Spleen (tissue), 13 donors: ENCODE measurements at places on chromosomes 3 and 15. TPM values are rescaled to one million over a fixed set of nuclear protein-coding genes. Genes with fewer than 3 reads are reported as not detected.

CTDSPL2 gene
- total RNA-seq: 48.7 TPM

GRCh38 chr3:43752905-43753304 lies 62.2 kb downstream of the ABHD5 start:
- H3K27me3 ChIP-seq: no peaks in the 10 kb centered on the region
- no peak overlapping the region for H3K4me3 ChIP-seq
- DNase-seq: no peak

DNA sequence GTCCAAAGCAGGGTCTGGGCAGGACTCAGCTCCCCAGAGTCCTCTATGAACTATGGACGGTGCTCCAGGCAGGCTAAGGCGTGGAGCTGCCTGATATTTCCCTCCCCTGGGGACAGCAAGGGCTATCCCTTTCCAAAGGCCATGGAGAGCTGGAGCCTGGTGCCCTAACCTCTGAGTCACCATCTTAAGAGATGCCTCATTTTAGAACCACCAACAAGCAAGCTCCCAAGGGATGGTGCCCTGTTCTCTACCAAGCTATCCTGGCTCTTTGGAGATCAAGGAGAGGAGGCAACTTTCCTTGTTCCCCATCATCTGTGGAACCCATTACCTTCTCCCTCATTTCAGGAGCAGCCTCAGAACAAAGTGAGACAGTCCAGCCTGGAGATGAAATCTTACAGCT lies 15.7 kb downstream of the STARD5 start:
- H3K4me3 ChIP-seq: no peak overlapping the region
- H3K27ac ChIP-seq: no peak overlapping the region
- peaks cover 65% of the 10 kb centered on the region for H3K4me1 ChIP-seq

DNA sequence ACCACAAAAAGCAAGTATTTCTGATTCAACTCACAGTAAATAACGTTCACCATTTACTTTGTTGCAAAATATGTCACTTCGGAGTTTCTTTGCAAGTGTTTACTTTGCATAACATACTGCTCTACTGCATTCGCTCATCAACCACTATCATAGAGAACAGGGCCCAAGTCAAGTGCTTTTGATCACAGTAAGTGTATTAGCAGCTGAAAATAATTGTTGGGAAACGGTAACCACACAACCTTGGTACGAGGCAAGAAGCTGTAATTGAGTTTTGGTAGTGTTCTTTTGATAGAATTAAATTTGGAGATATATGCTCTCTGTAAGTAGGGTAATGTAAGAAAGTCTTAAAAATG lies 80.1 kb downstream of the SATB1 start:
- no peaks in the 10 kb centered on the region for H3K27me3 ChIP-seq
- H3K4me3 ChIP-seq: no peak overlapping the region
- H3K27ac ChIP-seq: no peak overlapping the region
- DNase-seq: no peak
- no peaks in the 10 kb centered on the region for H3K4me1 ChIP-seq
- H3K36me3 ChIP-seq: peaks cover 26% of the 10 kb centered on the region

DNA sequence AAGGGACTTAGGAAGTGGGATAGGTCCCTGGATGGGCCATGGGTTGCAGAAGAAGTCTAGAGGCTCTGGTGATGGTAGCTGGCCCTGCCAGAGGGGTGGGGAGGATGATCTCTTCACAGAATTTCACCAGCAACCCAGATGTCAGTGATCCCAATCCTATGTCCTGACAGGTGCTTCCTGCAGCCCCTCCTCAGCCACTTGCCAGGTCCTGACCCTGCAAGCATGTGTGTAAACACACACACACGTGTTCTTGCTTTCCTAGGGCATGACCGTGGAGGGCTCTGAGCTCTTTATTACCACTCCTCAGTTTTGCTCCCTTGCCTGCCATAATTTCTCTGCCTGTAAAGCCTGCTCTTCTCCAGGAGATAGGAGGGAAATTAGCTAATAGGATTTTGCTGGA lies 12.5 kb downstream of the TEX264 start:
- no peak for DNase-seq
- H3K27ac ChIP-seq: no peak overlapping the region
- no peak overlapping the region for H3K4me3 ChIP-seq

DNA sequence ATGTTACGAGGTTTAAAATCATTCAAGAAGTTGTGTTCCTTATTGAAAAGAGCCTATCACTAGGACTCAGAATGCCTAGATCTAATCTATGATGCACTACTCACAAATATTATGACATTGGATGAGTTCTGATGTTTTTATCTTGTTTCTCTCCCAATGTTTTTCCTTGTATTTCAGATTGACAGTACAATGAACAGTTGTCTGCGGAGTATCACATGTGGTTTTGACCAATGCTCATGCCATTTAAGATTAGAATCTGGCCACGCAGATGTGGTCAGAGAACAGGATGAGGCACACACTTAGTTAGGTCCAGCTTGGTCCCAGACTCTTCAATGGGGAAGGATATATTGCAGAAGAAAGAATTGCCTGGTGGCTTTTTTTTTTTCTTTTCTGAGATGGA lies 25.6 kb upstream of the CCDC50 start:
- H3K4me1 ChIP-seq: peaks cover 20% of the 10 kb centered on the region
- DNase-seq: no peak
- H3K36me3 ChIP-seq: no peaks in the 10 kb centered on the region
